Myocyte (in vitro differentiated cells): ENCODE measurements at places on chromosomes 1 and 21. TPM values are rescaled to one million over a fixed set of nuclear protein-coding genes. Genes with fewer than 3 reads are reported as not detected.

Gene TGFB2
- 18.4 and 20.8 TPM in 2 replicates for total RNA-seq

Gene SLC35F3
- total RNA-seq, result not detected in 2 replicates

Gene SUSD4
- 2.0 and 4.1 TPM in 2 replicates for total RNA-seq

Gene DPYD
- 11.3 and 12.3 TPM in 2 replicates for total RNA-seq

Gene KRTAP12-2
- not detected in 2 replicates for total RNA-seq

Gene ZNF593OS
- not detected in 2 replicates for total RNA-seq

Gene TSACC
- not detected in 2 replicates for total RNA-seq

Gene RAP1A
- total RNA-seq, result 19.2 and 23.8 TPM in 2 replicates

Gene SLC16A4
- 26.9 and 38.2 TPM in 2 replicates for total RNA-seq

Gene LHX8
- not detected in 2 replicates for total RNA-seq

Gene GJA4
- not detected in 2 replicates for total RNA-seq

Gene HCRTR1
- not detected in 2 replicates for total RNA-seq

Gene NTRK1
- 0.10 and 2.5 TPM in 2 replicates for total RNA-seq
